Type B pancreatic cell (in vitro differentiated cells): ENCODE measurements at places on chromosomes 6 and 20.

GRCh38 chr6:148616841-148617240 lies 130.0 kb upstream of the UST start:
- no peak for DNase-seq

DNA sequence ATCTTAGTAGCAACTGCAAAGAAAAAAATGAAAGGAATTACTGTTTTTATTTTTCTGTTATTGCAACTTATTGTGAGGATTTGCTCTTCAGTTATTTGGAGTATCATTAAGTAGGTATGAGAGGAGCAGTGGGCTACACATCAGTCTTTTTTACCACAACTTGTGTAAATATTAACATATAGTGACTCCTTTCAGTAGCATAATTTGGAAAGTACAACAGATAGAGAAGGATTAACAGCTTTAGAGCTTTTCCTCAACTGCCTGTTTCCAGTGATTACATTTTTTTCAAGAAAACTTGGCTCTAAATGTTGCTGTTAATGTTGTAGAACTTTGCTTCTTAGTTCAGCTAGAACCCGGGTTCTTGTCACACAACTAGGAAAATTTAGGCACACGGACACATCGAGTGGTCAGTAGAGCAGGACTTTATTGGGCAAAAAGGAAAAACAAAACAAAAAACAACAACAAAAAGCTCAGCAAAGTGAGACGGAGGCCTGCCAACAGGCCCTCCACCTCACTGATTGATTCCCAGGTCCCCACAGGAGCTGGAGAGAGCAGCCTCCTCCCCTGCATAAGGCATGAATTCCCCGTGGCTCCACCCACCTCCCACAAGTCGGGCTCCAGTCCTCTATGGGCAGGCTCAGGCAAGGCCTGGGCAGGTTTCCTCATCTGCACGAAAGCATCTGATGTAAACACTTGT lies 75.1 kb downstream of the ADGRG6 start:
- DNase-seq: no peak

DNA sequence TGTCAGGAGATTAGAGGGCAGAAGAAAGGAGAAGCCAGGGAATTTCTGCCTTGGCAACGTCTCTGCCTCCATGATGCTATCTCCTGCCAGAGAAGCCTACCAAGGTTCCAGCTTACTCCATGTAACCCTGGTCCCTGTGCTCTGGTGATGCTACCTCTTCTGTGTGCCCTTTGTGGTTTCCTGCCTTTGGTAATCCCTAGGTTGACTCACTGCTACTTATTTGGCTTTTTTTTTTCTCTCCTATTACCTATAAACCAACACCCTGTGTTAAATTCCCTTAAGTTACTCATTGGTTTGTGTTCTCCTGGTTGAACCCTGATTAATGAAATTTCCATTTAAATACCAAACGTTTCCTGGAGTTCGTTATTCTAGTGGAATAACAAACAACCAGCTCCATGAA lies 527.8 kb upstream of the FLRT3 start:
- no peak for DNase-seq

- no peak for DNase-seq
Measured at GRCh38 chr6:1796706-1797529, 187.2 kb downstream of the FOXC1 start.

DNA sequence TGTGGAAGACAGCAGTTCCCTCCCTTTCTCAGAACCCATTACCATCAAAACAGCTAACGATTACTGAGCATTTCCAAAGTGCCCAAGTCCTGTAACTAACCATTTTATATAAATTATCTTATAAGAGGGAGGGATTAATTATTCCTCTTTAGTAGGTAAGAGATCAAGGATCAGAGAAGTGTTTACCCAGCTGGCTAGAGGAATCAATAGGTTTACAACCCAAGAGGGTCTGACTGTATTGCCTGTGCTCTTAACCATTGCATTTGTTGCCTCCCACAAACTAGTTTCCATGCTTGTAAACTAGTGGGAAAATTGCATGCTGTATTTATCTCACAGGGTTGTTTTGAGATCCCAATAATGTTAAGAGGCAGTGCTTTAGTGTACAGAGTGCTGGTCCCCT lies 3.7 kb upstream of the DBNDD2 start:
- DNase-seq: no peak

GRCh38 chr6:157559201-157559756 lies 178.3 kb downstream of the ZDHHC14 start:
- no peak for DNase-seq

GRCh38 chr20:50834599-50835005 lies 39.7 kb downstream of the BCAS4 start:
- DNase-seq: no peak

- no peak for DNase-seq
Measured at GRCh38 chr20:14644306-14645097, 307.1 kb upstream of the FLRT3 start.

DNA sequence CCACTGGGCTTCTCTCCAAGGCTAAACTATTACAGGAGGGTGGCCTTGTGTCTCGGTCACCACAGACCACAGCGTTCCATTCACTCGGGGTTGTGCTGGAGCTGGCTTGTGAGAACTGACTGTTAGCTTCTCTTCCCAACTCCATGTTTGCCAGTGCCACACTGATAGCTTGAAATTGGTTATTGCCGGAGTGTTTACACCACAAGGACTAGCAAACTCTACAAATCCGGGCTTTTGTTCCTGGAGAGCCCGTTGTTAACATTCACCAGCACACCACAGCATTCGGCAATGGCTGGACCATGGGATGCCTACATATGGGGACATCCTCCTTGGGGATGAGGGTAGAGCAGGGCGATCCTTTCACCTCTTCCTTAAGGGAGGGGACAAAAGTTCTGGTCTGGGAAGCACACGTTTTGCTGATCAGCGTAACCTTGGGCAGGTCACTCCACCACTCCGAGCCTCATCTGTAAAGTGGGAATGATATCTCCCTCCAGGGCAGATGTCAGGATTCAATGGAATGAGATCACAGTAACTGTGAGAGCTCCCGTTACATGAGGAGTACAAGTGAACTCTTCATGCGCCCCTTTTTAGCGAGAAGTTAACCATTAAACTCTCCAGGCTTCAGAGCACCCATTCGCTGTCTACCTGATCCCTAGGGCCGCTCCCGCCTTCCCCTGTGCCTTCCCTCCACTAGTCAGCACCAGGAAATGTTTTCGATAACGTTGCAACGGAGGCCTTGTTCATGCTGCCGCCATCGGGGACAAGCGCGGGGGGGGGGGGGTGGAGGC lies 41.7 kb upstream of the TTPAL start:
- no peak for DNase-seq

- DNase-seq: no peak
Measured at GRCh38 chr20:45495501-45495941, 19.9 kb downstream of the SPINT3 start.

DNA sequence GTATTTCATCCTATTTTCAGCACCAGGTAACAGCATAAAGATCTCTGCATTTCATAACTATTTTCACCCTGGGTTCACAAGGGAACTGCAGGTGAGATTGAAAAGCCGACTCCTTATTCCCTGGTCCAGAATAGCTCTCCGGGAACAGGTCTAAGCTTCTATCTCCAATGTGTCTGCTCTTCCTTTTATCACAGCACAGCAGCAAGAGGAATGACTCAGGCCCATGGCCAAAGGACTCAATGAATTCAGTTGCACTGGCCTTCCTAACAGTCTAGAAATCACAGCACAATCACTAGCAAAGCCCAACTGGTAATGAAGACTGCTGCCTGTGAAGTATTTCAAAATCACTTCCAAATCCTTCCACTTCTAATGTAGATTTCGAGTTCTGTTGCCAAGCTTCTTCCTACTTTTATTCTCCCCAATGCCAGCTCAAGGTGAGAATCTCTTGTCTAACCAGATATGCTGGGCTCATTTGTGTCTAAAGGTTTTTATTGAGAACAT lies 30.7 kb downstream of the HMGN3 start:
- no peak for DNase-seq

DNA sequence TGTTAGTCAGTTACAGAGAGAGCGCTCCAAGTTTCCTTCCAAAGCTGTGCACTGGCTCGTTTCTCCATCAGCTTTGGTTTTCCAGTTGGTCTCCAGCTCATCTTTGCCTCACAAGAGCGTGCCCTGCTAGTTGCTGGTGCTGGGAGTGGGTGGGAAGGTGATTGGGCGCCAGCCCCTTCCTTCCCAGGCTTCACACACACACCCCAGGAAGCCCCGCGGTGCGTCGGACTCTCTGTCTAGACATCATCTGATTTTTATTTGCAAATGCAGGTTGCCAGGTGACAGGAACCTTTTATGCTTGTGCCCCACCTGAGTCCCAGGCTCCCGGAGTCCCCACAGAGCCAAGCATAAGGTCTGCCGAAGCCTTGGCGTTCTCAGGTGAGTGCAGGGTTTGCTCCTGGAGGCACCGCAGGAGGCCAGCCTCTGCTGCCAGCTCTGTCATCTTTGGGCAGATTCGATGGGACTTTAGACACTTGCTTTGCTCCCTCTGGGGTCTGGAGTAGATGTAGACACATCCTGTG lies 7.1 kb downstream of the IRF4 start:
- DNase-seq: no peak

DNA sequence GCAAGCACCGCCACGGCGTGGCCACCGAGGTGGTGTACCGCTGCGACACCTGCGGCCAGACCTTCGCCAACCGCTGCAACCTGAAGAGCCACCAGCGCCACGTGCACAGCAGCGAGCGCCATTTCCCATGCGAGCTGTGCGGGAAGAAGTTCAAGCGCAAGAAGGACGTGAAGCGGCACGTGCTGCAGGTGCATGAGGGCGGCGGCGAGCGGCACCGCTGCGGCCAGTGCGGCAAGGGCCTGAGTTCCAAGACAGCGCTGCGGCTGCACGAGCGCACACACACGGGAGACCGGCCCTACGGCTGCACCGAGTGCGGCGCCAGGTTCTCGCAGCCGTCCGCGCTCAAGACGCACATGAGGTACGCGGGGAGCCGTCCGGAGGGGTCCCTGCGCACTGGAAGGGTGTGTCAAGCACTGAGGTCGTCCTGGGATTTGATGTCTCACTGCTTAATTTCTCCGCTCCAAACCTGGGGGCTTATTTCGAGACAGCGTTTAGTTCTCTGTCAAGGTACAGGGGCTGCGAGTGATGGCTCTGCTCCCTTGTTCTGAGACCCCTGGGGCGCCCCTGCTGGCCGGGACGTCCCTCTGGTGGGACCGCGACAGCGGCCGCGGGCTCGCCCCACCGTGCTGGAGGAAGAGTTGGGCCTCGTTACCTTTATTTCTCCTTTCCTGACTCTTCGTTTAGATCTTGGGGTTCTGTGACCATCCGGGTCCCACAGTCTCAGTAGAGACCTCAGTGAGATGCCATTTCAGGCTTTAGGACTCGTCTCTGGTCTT lies 3.6 kb downstream of the GZF1 start:
- DNase-seq: no peak

GRCh38 chr6:70150521-70150920 lies 152.4 kb downstream of the COL9A1 start:
- no peak for DNase-seq
